ENCODE measurements at places on chromosomes 12 and 14.

- no peak for DNase-seq
These were observed 28.1 kb upstream of the GPR68 start for GRCh38 chr14:91272341-91273272.

DNA sequence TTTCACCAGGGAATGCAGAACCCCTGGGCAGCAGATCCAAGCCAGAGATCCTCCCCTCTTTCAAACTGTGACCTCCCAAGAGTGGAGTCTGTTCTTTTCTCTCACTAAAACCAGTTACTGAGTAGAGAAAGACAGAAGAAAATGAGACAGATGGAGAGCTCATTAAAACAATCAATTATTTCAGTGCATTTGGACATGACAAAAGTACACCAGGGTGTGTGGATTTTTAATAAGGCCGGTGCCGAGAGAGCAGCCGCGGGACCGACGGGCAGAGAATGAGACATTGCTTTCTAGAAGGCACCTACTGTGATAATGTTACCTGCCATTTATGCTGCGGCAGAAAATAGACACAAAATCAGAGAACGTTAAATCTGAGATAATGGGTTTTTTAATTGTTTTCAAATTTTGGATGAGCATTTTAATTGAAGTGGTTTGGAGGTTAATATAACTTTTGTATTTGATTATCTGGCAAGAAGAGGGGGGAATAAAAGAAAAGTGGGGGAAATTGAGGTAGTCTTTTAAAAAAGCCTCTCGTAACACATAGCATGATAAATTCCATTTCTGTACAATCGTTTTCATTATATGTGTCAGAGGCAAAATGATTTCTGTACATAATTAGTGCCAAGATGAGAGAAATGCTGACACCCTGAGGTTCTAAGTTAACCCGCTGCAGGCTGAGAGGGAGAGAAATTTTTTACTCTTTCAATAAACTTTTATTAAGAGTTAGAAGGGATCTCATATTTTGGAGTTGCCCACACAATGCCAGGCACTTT is 70.8 kb downstream of the HSPB8 start:
- no peak for DNase-seq

- no peak for DNase-seq
These were observed 105.4 kb downstream of the TTC8 start for GRCh38 chr14:88929656-88930436.

GRCh38 chr12:26872625-26873024 is 39.6 kb upstream of the ITPR2 start:
- no peak for DNase-seq

DNA sequence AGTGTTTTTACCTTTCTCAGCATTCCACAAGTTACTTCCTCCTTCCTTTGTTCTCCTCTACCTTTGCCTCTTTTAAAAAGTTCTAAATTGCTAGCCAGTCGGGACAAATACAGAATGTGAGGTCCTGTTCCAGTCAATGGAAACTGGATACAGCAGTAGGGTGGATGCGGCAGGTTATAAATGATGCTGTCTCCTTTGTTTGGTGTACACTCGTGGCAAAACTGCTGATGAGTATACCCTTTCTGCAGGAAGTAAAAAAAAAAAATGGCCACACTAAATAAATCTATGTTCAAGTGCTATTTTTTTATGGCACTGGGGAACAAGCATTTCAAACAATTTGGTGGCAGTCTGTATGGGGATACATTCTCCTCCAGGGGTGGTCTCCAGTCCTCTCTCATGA is 27.5 kb downstream of the KLRK1 start:
- DNase-seq: no peak

Data from astrocyte (in vitro differentiated cells and primary cell).